NCI-H1092 (cell line): ENCODE measurements at places on chromosomes 3 and 15.

GRCh38 chr3:38826001-38826400 lies 10.0 kb upstream of the SCN10A start:
- DNase-seq: no peak

- no peak for DNase-seq
Measured at GRCh38 chr3:138678086-138678485, 69.5 kb downstream of the FAIM start.

DNA sequence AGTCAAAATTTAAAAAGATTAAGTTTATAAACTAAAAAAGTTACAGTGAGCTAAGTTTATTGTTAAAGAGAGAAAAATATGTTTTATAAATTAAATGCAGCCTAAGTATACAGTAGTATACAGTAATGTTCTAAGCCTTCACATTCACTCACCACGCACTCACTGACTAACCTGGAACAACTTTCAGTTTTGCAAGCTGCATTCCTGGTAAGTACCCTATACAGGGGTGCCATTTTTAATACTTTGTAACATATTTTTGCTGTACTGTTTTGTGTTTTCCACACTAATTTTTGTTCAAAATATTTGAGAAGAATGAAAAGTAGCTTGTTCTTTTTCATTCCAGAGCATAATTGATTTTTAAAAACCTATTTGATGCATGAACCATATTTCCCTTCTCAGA lies 524.9 kb downstream of the RBMS3 start:
- no peak for DNase-seq

DNA sequence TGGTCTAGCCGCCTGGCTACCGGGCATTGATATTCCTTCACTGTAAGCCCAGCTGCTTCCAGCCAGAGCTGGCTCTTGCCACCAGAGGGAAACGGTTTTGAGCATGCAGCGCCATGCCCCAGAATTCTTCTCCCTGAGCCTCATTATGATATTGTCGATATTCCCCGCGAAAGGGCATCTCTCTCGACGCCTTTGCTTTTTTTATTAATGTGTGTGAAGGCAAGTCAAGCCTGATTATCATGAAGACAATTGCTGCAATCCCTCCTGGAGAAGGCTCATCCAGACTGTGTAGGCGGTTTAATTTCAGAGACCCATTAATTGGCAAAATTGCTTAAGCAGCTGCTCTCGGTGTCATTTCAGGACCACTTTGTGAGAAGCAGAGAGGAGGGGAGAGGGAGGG lies 321.2 kb upstream of the TLE3 start:
- DNase-seq: no peak

- no peak for DNase-seq
Measured at GRCh38 chr15:44790215-44790614, 53.9 kb downstream of the TRIM69 start.

GRCh38 chr15:36278219-36278618 lies 301.2 kb upstream of the CDIN1 start:
- no peak for DNase-seq

DNA sequence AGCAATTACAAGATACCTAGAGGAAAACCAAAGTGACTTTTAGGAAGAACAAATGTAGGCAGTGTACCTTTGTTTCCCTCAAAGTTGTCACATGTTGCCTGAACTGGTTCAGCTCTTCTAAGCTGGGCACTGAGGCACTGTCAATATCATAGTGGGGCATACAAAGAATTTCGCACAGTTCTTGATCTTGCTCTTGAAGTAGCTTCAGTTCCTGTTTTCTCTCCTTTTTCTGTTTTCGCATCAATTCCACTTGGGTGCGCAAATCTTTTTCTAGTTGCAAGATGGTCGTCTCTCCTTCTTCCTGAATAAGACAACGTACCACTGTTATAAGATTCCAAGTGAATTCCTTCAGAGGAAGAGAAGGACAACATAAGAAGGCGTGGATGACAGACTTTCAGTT lies 12.7 kb downstream of the PRC1 start:
- DNase-seq: no peak

DNA sequence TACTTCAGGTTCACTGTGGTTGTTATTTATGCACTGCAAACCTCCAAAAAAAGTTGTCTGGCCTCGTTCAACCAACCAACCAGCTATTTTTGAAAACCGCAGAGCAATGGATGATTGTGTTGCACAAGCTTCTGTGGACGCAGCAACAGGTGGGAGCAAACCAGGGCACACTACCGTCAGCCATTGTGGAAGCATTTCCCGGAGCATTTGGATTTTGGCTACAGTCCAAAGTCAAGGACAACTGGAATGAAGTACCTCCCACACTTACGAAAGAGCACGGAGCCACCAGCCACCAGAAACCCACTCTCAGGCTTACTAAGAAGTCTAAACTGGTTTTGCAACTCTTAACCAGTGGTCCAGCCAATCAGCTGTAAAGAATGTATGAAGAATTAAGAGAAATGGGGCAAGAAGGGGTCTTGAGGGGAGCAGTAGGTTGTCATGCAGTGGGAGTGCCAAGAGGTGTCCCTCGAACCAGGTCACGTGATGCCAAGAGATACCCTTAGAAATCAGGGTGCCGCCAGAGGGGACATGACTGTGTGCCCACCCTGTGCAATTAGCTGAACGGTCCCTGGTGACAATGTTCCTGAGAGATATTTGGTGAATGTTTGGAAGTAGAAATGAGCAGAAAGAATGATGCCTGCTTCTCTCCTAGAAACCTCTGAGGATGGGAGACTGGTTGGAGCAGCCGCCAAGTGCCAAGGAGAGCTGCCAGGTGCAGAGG lies 68.9 kb upstream of the PCSK6 start:
- DNase-seq: no peak

GRCh38 chr3:164741869-164742268 lies 336.4 kb downstream of the SI start:
- DNase-seq: no peak

- DNase-seq: no peak
Measured at GRCh38 chr3:36991923-36992805, 767 bp downstream of the EPM2AIP1 start.

DNA sequence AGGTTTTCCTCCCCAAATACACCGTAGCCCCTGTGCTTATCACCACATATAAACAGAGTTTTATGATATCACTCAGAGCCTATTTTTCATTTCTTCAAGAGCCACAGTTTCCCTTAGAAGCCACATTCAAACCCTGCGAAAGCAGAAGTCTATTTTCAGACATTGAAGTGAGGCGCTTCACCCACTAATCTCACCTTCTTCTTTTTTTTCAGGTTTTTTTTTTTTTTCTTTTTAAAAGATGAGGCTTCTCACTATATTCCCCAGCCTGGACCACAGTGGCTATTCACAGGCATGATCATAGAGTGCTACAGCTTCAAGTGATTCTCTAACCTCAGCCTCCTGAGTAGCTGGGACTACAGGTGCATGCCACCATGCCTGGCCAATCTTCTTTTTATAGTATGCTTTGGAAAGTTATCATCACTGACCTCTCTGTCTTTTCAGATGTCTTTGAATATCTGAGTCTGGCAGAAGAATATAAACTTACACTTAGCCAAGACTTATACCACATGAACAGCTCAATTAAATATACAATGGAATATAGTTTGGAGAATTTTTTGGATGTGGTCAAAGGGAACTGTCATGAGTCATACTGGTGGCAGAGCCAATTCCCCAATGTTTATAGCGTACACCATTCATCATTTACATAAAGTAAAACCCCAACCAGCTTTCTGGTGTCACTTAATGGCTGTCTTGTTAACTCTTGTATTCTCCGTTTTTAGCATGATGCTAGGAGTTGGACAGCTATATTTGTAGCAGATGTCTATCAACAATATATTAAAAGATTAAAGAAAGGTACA lies 59.7 kb upstream of the CCDC50 start:
- no peak for DNase-seq

DNA sequence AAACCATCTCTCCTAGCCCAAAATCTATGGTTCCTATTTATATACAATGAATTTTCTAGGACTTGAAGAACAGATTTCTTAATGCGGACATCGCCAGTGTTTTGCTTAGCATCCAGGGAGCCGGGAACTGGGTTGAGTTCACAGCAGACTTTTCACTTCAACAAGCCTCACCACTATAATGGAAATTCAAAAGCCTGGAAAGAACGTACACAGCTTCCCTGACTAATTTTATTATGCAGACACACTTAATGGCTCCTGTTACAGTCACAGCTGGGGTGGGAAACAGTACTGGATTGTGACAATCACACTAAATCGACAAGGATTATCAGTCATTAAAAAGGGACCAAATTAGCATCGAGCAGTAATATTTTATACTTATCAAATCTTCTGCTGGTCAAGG lies 129.2 kb upstream of the BNIP2 start:
- DNase-seq: no peak

DNA sequence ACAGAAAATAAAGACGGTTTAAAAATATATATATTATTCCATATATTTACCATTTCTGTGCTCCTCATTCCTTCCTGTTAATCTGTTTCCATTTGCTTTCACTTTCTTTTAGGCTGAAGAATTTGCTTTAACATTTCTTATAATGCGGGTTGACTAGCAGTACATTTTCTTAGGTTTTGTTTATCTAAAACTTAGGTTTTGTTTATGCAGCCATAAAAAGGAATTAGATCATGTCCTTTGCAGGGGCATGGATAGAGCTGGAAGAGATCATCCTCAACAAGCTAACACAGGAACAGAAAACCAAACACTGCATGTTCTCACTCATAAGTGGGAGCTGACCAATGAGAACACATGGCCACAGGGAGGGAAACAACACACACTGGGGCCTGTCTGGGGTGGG lies 578.1 kb downstream of the FHIT start:
- no peak for DNase-seq

DNA sequence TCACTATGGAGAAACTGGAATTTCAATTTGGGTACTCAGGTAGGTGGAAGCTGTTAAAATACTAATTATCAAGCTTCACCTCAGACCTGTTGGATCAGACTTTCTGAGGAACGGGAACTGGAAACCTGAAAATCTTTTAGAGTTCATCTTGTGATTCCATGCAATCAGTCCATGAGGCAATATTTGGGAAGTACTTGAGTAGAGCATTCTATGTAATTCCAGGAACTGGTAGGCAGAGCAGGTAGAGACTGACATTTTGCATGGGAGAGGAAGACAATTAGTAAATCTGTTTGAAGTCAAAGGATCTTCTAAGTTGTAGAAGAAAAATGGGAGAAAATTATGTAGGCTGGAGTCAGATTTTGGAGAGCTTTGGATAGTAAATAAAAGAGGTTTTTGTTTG lies 43.1 kb downstream of the FGF7 start:
- DNase-seq: no peak

GRCh38 chr3:45198264-45199260 lies 27.5 kb downstream of the TMEM158 start:
- DNase-seq: no peak

DNA sequence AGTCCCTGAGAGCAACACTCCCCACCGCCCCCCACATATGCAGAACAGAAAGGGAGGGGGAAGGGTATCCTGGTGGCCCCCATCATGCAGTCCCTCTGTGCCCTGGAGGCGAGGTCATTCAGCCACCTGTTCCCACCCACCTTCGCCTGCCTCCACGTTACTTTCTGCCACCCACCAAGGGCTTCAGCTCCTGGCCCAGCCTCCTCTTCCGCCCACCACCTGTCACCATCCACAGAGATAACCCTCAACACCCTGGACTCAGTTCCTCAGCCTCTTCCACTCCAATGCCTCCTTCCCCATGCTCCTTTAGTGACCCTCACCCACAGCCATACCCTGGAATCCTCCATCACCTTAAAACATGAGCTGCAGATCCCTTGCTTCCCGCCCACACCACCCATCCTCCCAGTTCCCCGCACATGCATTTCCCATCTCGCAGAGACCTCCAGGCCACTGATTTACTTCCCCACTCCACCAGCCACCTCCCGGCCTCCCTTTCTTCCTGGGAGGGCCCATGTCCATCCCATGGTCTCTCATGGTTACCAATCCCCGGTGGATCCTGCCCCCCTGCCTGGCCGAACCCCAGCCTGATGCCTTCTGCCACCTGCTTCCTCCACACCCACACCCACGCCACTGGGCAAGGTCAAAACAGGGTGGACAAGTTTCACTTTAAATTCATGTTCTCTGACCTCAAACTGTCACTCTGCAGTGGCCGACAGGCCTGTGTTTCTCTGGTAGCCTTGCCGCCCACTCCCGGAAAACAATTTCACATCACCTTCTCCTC lies 18.2 kb downstream of the HOMER2 start:
- DNase-seq: no peak

GRCh38 chr3:81068546-81068945 lies 692.9 kb downstream of the GBE1 start:
- DNase-seq: no peak

- no peak for DNase-seq
Measured at GRCh38 chr3:23264413-23264812, 61.3 kb downstream of the UBE2E2 start.

DNA sequence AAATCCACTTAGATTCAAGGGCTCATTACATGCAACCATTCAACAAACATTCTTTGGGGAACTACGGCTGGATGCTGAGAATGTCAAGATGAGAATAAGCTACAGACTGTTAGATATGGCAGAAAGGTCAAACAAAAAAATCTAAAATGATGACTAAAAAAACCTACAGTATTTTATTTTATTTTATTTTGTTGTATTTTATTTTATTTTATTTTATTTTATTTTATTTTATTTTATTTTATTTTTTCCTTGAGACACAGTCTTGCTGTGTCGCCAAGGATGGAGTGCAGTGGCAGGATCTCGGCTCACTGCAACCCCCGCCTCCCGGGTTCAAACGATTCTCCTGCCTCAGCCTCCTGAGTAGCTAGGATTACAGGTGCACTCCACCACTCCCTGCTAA lies 46.2 kb downstream of the WDR72 start:
- DNase-seq: no peak

DNA sequence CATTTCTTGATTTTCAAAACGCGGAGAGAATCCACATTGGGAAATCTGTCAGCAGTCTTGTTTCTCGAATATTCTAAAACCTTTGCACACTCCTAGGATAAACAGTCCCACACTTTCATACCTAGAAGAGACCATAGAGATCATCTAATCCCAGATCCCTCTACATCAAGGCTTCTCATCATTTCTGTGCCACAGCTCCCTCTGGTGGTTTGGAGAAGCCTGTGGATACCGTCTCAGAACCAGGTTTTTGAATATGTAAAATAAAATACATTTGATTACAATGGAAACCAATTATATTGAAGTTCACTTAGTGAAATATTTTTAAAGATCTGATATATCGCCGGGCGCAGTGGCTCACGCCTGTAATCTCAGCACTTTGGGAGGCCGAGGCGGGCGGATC lies 211.9 kb upstream of the GOLGA6L4 start:
- DNase-seq: no peak

- no peak for DNase-seq
Measured at GRCh38 chr3:28850186-28850585, 430.7 kb upstream of the RBMS3 start.
